ENCODE measurements at places on chromosomes 7 and 10.

DNA sequence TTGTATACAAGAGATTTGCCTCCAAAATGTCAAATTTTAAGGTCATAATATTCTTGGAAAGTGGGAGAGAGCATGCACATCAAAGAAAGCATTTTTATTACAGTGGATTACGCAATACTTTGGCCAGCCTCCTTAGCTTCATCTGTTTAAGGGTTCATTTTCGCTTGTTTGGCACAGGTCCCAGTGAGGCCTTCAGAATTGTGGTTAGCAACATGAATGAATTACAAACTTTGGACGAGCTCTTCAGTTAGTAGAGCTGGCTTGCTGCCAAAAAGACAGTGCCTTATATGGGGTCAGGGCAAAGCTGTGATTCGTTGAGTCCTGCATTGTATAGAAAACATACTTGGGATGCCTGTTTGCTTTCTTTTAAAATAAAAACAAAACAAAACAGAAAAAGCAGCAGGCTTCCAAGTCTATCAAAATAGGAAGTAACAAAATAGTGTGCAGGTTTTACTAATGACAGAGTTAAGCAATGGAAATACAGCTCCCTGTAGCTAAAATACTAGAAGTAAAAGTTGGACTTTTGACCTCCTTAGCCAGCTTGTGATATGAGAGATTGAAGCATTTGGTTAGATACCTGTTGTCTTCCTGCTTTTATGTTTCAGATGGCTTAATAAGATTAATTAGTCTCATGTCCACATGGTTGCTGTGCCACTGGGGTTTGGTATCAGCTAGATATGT is 190.8 kb downstream of the MLLT10 start:
- peak; percentile 23 for DNase-seq

GRCh38 chr7:96287132-96287531 is 34.8 kb downstream of the SLC25A13 start:
- DNase-seq, result no peak

DNA sequence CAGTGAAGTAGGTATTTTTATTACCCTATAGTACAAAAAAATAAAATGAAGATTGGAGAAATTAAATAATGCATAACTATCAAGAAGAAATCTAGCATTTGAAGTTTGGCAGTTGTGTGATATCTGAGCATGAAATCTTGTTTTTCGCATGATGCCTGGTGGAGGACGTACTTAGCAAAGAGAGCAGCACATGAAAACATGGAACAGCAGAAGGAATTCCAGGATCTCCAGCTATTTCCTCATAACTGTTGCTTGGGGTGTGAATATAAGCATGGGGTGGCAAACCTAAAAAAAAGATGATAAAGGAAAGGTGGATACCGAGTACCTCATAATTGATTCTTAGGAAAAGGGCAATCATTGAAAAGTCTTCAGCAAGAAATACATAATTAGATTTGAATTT is 174.3 kb upstream of the FAM3C start:
- no peak for DNase-seq

DNA sequence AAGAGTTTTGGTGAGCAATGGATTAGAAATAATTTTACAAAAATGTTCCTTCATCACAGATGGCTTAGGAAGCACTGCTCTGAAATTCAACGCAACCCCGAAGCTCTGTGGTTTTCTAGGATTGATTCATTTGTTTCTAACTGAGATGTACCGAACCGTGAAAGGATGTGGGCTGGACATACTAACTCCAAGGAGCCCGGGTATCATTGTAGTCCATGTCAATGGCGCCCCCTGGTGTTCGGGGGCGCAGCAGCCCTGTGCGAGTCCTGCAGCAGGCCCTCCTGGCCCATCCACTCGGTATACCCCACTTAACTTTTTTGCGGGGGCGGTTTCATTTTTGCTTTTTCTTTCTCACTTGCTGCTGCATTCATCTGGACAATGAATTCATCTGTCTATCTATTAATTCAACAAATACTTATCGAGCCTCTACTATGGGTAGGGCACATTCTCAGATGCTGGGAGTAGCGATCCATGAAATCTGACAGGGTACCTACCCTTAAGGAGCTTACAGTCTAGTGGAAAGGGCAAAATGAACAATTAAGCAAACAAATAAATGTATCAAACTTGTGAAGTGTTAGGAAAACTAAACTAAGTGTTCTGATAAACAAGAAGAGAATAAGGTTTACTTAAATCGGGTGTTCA is 25.2 kb upstream of the ITPRID1 start:
- DNase-seq, result no peak

DNA sequence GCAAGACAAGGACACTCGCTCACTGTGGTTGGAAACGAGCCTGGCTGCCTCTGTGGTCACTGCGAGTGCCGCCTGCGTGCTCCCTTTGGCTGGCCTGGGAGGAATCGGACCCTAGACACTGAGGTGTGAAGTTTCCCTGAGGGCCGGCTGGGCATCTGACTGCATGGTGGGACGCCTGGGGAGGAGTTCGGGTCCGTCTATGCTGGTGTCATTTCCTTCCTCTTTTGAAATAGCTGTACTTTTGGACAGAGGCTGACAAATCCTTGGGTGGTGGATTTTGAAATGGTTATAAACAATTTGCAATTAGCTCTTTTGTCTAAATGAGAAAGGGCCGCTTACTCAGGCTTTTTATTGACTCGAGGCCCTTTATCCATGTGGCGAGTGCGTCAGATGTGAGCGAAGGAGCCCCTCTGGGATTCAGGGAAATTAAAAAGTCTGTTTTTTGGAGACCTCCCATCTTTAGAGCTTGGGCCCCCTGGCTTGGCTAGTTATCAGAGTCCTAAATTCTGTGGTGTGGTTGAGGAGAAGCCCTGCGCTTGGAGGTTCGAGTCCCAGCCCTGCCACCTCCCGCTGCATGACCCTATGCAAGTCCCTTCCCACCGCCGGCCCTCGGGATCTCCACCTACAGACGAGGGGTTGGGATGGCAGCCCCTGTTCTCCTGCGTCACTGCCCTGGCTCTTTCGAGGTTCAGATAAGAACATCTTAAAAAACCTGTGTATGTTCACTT is 147.1 kb downstream of the RGS10 start:
- DNase-seq, result no peak

- DNase-seq, result no peak
Observed at GRCh38 chr10:50600286-50600685, 23.5 kb downstream of the SGMS1 start.

GRCh38 chr10:100683545-100684300 is 61.7 kb upstream of the PAX2 start:
- DNase-seq, result no peak

GRCh38 chr10:96130326-96130995 is 364 bp downstream of the ZNF518A start:
- DNase-seq, result peak; percentile 74

- DNase-seq, result no peak
Observed at GRCh38 chr7:42952328-42952727, 20.2 kb downstream of the MRPL32 start.

DNA sequence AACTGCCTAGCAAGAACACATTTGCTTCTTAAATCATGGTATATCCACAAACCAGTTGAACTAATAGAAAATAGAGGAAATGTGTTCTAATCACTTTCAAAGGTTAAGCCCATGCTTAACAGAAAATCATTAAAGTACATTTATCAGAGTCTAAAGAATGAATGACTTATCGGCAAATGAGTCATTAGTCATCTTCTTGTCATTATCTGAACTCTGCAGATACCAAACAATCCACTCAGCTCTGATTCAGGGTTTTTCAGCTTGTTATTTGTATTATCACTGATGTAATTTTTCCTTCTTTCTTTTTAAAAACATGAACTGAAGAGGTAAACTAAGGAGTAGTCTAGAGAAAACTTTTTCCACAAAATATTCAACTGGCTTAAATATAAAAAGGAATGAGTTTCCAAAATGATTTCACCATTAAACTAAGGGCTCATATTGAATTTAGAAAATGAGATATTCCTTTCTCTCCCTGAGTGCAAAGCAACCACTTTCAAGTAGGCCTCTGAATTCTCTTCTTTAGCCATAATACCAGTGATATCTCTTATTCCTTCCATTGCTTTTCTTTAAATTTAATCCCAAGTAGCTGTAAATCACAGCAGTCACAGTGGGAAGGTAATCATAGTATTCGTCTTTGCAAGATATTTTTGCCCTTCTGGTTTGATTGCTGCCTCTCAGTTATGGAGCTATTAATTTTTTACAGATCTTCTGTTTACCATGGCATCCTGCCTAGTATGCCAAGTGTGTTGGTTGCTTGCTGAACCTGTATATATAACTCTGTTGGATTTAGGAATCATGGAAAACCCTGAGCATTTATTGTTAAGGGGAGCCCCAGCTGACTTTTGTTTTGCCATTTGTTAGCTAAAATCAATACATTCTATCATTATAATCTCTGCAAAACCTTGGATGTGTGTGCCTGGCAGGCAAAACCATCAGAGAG is 125.1 kb downstream of the THSD7A start:
- DNase-seq, result no peak

GRCh38 chr7:55307123-55307916 is 57.8 kb upstream of the LANCL2 start:
- no peak for DNase-seq

- DNase-seq, result no peak
Observed at GRCh38 chr10:86065711-86066251, 300.8 kb downstream of the GRID1 start.

DNA sequence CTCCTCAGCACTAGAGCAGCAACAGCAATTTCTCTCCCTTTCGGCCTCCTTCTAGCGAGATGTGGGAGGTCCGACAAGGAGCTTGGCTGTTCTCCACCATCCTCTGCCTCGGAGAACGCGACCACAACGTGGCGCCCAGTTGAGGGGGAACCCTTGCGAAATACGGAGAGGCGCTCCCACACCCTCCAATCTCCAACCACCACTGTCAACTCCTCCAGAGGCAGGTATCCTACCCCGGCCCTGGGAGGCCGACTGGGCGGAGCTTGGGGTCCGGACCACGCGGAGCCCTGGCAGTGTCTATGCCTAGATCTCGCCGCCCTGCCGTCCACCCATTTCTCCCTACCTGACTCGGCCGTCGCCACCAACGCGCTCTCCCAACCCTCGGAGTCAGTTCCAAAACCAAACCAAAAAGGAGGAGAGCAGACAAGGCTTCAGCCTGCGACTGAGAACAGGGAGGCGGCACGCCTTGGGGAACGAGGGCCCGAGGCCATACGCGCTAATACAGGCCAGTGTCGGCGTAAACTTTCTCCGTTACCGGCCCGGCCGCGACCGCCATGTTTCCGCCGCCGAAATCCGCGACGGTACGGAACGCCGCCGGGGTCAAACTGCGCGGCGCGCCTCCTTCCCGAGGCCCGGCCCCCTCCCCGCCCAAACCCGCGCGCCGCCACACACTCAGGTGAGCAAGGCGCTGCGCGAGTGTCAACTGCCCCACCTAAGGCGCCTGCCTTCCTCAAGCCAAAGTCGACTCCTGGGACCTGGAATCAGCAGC is at the start of gene TMEM168:
TSS of gene TMEM168 (minus strand) at position 577 of the 769 bp plus-strand sequence. CDS start 5,568 bp downstream, outside the sequence.
- peak; percentile 88 for DNase-seq

DNA sequence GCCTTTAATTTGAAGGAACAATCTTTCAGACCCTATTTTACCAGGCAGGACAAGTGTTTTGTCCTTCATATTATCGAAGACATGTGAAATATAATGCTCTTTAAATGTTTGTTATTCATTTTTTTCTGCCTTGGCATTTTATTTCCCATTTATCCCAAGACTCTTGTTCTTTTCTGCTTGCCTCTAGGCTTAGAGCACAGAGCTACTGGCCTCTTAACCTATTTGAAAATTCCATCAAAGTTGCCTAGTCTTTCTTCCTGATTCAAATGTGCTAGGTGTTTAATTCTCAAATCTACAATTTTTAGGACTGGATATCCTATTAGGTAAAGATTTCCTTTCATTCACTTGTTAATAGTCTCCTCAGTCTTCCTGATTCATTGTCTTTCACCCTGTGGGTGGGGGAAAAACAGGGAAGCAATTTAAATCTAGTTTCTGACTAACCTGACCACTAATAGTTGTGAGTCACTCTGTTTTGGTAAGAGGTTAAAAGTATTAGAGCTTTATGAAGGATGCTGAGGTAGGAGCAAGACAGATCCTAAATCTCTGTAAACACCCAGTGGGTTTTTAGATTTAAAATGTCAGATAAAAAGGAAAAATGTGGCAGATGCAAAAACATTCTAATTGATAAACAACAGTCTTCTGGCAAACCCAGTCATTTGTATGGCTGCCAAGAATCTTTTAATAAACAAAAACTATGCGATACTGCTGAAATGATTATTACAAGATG is 1.5 kb downstream of the LIPK start:
- no peak for DNase-seq

DNA sequence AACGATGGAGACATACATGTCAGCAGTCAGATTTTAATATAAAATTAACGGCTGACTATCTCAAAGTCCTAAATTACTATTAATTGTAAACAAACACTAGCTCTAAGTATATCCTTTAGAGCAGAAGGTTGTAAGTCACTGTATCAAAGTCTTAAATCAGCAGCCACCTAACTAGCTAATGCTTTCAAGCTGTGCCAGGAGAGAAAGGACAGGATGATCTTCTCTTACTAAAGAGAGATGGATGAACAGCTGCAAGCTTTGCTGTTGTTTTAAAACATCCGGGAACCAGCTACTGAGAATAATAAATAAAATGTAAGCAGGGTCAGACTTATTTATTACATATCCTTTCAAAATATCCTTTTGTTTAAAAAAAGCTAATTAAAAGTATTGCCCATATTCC is 24.0 kb upstream of the ABLIM1 start:
- no peak for DNase-seq

- DNase-seq, result no peak
Observed at GRCh38 chr10:47363781-47364180, 15.6 kb downstream of the RBP3 start.

DNA sequence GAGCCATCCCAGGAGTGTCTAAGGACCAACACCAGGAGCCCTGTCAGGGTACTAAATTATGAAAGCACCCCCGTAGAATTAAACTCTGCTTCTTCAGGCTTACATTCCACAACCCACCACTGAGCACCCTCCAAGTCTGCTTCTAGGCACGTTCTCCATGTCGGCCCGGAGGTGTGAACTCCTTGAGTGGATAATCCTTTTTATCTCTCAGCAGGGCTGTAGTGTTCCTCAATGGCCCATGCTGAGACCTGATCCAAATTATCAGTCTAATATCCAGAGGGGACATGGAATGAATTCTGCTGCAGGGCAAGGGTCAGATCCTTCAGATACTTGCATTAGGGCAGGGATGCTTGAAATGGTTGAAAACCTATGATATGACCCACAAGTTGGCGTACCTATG is 55.9 kb upstream of the TARP start:
- no peak for DNase-seq

DNA sequence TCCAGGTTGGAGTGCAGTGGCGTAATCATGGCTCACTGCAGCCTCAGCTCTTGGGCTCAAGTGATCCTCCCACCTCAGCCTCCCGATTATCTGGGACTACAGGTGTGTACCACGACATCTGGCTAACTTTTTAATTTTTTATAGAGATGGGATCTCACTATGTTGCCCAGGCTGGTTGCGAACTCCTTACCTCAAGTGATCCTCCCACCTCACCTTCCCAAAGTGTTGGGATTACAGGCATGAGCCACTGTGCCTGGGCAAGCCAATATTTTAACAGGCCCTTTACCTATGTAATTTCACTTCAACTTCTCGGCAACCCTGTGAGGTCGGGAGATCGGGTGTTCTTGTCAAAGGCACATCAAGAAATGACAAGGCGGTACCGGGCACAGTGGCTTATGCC is 146.3 kb downstream of the CUX1 start:
- DNase-seq, result no peak

- DNase-seq, result peak; percentile 59
Observed at GRCh38 chr7:106022193-106022821, 59.2 kb downstream of the CDHR3 start.
